ENCODE measurements at places on chromosomes 12 and 14.

DNA sequence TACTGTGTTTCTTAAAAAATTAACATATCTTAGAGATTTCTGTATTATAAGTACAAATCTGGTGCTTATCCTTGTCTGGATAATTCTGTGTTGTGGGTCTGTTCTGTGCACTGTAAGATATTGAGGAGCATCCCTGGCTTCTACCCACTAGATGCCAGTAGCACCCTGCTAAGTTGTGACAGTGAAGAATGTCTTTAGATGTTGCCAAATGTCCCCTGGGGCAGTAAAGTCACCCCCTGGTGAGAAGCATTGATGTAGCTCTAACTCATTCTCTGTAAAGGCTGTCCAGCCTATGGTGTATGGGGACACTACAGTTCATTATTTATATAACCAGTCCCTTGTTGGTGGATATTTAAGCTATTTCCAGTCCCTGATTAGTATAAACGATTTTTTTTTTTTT, 31.4 kb downstream of the MAP1LC3B2 start:
- no peak for DNase-seq

- DNase-seq = no peak
These were observed 80.3 kb upstream of the NOS1 start for GRCh38 chr12:117441751-117442150.

GRCh38 chr12:39329018-39329417, 113.9 kb downstream of the KIF21A start:
- DNase-seq = no peak

DNA sequence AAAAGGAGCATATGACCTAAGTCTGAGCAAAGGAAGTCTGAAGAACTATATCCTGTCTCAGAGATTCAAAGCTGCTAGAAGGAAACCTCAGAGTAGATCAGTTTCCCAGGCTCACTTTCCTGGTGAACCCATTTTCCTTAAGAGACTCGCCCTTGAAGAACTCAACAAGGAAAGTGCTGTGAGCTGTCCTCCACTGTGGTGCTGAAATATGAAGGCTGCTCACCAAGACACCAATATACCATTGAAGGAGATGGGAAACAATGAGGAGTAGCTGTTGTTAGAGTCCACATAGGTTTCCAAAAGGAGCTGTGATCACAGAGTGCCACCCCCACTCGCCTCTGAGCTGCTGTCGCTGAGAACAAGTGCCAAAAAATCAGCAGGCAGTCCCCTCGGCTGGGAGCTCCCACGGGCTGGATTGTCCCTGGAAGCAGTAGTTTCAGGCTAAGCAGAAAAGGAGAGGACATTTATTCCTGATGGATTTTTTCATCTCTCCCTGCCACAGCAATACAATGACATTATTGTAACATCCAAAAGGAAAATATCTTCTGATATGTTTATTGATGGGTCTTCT, 282.1 kb downstream of the RPS29 start:
- DNase-seq = no peak

DNA sequence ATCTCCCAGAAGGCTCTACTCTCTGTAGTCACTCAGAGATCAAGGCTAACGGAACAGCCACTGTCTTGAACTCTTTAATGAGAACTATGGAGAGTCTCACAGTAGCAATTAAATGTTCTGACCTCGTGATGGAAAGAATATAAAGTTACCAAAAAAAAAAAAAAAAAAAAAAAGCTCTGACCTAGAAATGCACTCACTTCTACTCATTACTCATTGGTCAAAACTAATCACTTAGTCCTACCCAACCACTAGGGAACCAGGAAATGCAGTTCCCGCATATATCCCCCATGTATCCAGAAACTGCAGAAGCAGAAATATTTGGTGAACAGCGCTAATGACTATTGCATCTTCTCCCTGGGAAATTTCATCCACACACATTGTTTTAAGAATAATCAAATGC, 29.5 kb upstream of the C12orf76 start:
- DNase-seq = no peak

DNA sequence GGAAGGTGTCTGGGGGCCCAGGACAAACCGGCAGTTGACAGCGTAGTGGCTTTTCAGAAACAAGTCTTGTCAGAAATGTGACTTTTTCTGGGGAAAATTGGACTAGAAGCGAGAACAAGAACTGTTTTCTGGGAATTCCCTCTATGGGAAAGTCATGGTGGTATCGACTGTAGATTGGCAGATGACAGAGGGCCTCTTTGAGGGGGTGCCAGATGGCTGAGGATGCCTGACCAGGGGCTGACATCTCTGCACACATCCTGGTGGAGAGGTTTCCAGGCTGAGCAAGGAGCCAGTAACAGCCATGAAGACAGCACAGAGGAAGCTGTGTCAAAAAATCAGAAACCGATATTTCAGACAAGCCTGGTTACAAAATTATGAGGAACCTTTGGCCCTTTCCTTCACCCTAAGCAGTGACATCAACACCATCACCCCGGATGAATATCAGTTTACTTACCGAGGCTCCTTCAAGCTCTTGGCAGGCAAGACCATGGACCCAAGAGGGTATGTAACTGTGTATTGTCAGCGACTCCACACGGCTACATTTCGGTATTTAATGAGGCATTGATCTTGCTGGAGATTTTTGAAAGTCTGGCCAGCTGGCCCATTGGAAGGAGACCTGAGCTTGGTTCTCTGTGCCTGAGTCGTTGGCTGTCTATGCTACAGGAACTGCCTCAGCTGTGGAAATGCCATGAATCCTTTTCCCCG, 1525.3 kb upstream of the TMEM132C start:
- no peak for DNase-seq

DNA sequence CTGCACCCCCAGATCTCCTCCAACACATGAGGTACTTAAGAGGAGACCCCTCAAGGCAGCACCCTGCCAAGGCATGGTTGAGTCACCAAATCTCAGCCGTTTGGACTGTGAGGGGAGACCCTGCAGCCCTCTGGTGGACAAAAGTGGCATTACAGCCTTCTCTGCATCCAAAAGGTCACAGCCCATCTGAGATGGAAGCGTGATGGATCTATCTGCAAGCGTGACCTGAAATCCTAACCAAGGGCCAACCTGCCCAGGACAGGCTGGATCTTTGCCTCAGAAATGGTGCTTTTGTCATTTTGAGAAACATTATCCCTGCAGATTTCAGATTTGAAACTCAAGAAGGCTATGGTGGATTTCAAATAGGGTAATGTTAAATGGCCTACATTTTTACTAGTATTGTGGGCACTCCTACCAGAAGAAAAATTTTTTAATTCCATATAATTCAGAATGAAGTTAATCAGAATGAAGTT, 23.7 kb upstream of the DHRS4 start:
- peak; percentile 81 for DNase-seq

DNA sequence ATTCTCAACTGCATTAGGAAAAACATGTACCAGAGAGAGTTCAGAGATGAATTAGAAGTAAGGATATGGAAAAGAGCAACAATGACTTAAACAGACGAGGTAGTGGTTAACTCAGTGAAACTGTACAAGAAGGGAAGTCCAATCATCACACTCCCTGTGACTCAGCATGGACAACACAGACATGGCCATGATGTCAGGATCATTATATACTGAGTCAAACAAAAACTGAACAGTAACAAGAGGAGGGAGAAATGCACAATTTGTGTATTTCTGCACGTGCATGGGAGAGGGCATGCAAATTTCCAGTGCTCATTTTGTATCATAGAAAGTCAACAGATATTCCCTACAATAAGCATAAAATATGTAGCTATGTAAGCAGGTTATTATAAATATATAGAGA, 1037.8 kb downstream of the BCL11B start:
- no peak for DNase-seq

GRCh38 chr12:97557116-97557515, 94.5 kb downstream of the RMST start:
- DNase-seq = no peak

DNA sequence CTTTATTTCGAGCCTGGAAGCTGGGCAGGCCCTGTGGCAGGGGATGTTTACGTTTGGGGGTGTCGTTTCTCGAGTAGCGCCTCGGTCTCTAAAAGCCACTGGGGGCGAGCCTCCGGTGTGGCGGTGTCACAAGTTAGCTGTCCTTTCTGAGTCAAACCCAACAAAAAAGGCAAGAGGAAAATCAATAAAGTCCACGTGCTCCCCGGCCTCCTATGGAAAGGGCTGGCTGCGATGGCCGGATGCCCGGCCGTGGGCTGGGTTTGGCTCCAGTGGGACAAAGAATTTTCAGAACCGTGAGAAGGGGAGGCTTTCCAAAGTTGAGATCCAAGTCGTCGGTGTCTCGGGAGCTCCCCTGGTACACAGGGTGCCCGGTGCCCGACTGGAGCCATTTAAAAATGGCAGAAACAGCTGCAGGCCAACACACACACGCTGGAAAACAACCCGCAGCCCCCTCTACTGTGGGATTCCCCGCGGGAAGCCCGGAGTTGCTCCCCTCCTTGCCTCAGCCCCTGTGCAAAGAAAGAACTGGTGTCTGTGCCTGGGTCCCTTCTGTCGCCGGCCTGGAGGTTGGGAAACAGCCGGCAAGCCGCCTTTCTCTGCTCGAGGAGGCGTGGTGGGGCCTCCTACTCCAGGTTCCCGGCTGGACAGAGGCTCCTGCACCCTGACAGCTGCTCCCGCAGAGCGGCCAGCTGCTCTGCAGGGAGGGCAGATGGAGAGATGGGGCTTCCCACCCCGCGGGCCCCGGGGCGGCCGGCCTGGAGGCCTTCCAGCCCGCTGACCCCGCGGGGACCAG, 1.9 kb downstream of the BCL7A start:
- DNase-seq = peak; percentile 79

DNA sequence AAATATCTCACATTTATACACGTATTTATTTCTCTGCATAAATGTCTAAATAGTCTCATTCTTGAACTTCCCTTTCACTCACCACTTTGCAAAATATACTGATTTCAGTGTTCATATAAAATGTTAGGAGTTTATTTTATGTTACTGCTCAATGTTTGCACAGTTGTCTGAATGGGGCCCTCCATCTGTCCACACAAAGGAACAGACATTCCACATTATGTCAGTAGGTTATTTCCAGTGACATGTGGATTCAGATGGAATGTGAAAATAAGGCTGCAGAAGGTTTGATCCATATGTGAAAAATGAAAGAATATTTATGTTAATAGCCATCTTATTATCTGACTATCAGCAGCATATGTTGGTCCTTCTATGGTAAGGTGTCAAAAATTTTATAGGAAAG, 994.4 kb upstream of the SEL1L start:
- no peak for DNase-seq

DNA sequence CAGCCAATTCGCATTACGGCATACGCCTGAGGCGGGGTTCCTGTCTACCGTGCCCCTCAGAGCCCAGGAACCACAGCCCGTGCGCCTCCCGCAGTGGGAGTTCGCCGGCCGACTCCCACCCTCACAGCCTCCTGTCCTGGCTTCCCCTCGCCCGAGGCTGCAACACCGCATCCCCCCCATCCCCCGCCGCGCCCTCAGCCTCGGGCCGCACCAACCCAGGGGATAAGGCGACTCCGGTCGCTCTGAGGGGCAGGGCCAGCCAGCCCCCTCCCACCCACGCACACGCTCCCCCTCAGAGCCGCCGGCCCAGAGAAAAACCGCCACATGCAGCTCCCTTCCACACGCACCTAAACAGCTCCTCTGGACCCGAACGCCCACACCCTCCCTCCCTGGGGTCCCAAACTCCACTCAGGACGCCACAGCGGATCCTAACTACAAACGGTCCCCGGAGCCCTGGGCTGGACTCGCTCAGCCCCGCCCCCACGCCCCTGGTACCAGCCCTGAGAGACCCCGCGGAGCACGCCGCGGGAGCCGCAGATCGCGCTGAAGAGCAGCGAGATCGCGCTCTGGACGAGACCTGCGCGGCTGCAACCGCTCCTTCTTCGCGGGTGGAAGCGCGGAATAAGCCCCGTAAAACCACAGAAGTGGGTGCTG, at the start of gene C14orf39:
C14orf39 (minus strand) TSS at position 466 of the 654 bp plus-strand sequence. CDS start 985 bp downstream, outside the sequence.
- peak; percentile 29 for DNase-seq

DNA sequence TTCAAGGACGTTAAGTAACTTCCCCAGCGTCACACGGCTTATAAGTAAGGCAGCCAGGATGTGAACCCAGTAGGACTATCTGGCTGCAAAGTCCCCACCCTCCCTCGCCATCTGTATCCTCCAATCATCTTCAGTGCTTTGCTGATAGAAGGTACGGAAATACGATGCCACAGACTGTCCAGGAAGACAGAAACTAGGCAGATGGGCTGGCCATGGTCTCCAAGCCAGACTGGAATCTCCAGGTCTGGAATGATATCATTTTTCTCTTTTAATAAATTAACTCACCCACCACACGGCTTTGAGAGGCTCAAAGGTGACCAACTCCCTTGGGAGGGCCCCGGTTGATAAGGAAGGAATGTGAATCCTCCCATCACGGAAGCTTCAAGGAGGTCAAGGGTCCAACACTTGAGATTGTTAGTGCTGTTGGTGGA, 16.3 kb upstream of the BDKRB1 start:
- no peak for DNase-seq

DNA sequence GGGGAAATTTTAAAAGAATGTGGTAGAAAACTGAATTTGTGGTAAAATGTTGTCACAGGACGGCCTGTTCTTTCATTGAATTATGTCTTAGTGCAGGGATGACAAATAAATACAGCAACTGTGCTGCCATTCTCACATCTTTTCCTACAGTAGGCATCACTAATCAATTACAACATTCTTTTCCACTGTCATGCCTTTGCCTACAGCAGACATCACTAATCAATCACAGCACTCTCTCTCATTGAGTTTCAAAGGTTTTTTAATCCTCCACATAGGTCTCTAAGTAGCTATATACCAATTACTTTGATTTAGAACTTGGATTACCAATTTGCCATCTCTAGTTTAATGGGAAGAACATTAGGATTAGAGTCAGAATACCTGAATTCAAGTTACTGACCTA, 30.1 kb downstream of the NTF3 start:
- DNase-seq = no peak

- peak; percentile 53 for DNase-seq
These were observed 11.4 kb upstream of the NOPCHAP1 start for GRCh38 chr12:104974626-104975290.

- no peak for DNase-seq
These were observed 11.2 kb downstream of the TTC9 start for GRCh38 chr14:70652871-70653270.

- DNase-seq = peak; percentile 18
These were observed 268.6 kb downstream of the BTG1 start for GRCh38 chr12:91877022-91877421.

GRCh38 chr14:24233538-24233866, 773 bp downstream of the GMPR2 start:
- DNase-seq = no peak

- no peak for DNase-seq
These were observed 92.2 kb downstream of the FLRT2 start for GRCh38 chr14:85622106-85622505.

- no peak for DNase-seq
These were observed 57.3 kb downstream of the PLEKHG3 start for GRCh38 chr14:64761441-64762043.

- DNase-seq = peak; percentile 86
These were observed at the start of gene CKAP4 for GRCh38 chr12:106247674-106248311. Gene CKAP4 (minus strand): TSS chr12:106248020. CDS start chr12:106247851, 169 bp downstream.

GRCh38 chr12:27615331-27615891, 80.8 kb upstream of the REP15 start:
- DNase-seq = no peak

GRCh38 chr12:62008703-62009102, 251.5 kb upstream of the USP15 start:
- DNase-seq = no peak
